ENCODE measurements at places on chromosomes 2 and 18. TPM values are rescaled to one million over a fixed set of nuclear protein-coding genes. Genes with fewer than 3 reads are reported as not detected.

Gene FAP
- total RNA-seq, result 0.29 TPM

Gene ANKRD30BL
- total RNA-seq, result not detected

Gene OTOF
- 0.25 TPM for total RNA-seq

GRCh38 chr2:36553683-36554082 lies 44.3 kb downstream of the FEZ2 start:
- DNase-seq, result no peak

GRCh38 chr2:216866515-216867095 lies 6.7 kb upstream of the TNP1 start:
- no peak for DNase-seq

GRCh38 chr18:74876630-74877243 lies 279.1 kb downstream of the ZNF407 start:
- DNase-seq, result no peak

GRCh38 chr2:235921508-235922191 lies 246.5 kb downstream of the GBX2 start:
- no peak for DNase-seq

DNA sequence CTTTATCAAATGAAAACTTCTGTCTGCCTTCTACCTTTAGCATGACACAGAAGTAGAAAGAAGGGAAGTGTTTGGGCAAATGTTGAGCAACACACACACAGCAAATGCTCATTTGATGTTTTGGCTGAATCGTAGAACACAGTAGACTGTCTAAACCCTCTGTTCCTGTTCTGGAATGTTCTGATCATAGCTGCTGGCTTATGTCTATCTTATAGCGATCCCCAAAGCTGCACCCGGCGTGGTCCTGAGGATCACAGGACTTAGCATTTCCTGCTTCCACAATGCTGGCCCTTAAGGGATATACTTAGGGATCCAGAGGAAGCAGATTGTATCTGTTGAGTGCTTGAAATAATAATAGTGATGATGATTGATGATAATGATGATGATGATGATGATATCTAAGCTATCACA lies 15.2 kb downstream of the GNLY start:
- no peak for DNase-seq

DNA sequence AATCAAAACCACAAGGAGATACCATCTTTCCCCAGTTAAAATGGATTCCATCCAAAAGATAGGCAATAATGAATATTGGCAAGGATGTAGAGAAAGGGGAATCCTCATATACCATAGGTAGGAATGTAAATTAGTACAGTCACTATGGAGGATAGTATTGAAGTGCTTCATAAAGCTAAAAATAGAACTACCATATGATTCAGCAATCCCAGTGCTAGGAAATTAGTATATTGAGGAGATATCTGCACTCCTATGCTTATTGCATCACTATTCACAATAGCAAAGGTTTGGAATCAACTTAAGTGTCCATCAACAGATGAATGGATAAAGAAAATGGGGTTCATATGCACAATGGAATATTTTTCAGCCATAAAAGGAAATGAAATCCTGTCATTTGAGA lies 251.2 kb downstream of the ZNF804A start:
- DNase-seq, result no peak

DNA sequence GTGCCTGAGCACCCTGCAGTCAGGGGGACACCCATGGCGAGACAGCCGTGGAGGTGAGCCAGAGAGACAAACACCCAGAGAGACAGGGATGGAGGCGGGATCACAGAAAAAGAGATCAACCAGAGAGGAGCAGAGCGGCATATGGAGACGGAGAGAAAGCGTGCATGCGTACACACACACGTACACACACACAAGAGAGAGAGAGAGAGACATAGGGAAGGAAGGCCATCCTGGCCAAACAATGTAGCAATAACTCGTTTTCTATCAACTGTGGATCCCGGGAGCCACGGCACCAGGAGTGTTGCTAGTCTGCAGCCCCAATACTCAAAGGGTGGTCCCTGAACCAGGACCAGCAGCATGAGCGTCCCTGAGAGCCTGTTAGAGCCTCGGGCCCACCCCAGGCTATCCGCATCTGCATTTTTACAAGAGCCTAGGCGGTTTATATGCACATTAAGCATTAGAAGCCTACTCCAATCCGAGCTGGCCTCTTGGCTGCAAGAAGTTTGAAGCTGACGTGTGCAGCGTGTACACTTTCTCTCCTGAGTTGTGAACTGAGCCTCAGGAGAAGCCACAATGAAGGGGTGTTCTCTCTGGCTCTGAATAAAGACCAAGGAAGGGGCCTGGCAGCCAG lies 50.1 kb upstream of the MYCN start:
- no peak for DNase-seq

- no peak for DNase-seq
Measured at GRCh38 chr2:240298803-240299709, 136.4 kb upstream of the GPC1 start.

- no peak for DNase-seq
Measured at GRCh38 chr2:122980671-122981070, 1044.4 kb upstream of the CNTNAP5 start.

- no peak for DNase-seq
Measured at GRCh38 chr18:57027190-57027708, 119.6 kb upstream of the BOD1L2 start.

DNA sequence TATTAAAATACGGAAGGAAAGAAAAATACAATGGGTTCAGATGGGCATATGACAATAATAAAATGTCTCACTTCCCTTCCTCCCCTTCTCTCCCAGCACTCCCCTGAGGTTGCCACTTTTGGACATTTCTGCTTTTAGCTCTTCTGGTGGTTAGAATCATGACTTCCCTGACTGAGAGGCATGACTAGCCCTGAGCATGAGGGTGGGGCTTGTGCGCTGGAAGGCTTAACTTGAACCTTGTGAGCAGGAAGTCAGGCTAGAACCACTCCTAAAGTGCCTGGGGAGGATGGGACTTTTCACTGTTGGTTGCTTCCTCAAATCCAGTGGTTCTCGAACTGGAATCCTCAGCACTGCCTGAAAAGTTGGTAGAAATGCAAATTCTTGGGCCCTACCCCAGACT lies 19.7 kb upstream of the ARHGAP25 start:
- DNase-seq, result peak; percentile 77

GRCh38 chr2:16584824-16585540 lies 80.7 kb downstream of the CYRIA start:
- DNase-seq, result no peak

DNA sequence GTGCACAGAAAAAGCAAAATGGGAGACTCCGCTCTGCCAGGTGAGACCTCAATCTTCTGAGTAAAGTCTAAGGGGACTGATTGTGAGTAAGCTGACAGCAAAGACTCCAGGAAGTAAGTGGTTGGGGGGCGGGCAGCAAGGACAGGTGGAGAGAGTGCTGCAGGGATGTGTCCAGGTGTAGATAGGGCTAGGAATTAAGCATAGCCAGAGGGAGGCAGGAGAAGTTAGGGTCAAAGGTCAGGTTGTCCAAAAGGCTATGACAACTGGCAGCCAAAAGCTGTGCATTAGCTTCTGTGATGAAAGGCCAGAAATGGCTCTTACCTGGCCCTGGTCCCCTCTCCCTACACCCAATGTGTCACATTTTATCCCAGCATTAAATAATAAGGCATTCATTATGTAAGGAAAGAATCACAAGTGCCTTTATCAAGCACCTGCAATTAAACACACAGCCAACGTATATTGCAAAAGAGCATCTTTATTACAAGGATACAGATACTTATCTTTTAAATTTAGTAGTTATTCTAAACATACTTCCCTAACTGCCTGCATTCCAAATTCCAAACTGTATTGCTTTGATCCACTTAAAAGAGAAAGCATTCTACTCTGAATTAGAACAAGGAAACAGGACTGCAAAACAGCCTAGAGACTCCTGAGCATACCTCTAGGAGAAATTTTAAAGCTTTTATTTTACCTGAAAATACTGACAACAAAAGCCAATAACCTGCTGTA lies 247.9 kb downstream of the IRS1 start:
- no peak for DNase-seq

DNA sequence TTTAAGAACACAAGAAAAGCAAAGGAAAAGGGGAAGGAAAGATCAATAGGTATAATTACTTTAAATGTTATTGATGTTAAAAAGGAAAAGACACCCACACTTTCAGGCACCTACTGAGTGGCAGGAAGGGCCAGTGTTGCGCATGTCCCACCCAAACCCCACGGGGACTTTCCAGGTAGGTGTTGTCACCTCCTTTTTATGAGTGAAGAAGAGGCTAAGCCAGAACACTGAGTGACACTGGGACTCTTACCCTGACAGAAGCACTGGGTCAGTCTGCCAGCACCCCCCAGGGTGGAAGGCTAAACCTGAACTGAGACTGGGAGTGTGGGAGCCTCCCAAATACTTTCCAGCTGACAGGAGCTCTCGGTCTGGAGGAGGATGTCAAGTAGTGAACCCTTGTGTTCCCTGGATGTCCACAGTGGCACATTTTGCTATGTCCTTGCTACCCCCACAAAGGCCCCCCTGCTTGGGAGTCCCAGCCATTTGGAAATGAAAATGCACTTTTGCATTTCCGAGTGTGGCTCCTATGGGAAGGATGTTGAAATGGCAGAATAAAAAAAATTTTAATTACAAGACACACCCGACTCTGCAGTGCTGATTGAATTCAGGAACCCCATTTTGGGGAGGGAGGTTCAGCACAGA lies 90.9 kb upstream of the SMAD2 start:
- DNase-seq, result no peak

- no peak for DNase-seq
Measured at GRCh38 chr2:85183076-85183475, 49.9 kb downstream of the TCF7L1 start.

DNA sequence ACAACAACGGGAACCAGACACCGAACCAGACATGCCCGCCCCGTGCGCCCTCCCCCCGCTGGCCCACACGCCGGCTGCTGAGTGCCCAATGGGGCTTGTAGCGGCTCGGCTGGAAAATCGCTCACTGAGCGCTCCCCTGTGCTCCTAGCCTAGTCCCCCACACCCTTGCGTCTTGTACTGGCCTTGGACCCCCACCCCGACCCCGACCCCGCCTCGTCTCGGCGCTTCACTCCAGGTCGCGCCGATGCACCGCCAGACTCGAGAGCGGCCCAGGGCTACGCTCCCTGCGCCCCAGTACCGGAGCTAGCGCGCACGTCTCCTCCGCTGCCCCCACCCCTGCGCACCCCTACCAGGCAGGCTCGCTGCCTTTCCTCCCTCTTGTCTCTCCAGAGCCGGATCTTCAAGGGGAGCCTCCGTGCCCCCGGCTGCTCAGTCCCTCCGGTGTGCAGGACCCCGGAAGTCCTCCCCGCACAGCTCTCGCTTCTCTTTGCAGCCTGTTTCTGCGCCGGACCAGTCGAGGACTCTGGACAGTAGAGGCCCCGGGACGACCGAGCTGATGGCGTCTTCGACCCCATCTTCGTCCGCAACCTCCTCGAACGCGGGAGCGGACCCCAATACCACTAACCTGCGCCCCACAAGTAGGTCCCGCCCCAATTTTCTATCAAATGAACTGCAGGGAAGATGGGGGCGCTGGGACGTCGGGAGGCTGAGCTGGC lies 1.5 kb downstream of the GAD1 start:
- DNase-seq, result no peak

DNA sequence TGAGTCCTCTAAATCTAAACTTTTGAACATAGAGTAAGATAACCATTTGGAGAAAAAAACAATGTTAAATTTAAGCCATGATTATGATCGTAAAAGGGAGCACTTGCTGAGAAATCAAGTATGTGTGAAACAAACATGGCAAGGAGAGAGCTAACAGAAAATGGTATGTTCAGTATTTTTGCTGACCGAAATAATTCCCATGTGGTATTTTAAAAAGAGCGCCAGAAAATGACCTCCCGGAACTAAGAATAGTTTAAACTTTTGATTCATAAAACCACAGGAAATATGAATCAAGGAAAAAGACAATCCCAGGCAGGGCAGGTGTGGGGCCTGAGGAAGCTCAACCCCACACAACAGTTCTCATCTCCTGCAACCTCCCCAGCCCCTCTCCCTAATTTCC lies 74.2 kb downstream of the DOCK10 start:
- no peak for DNase-seq

DNA sequence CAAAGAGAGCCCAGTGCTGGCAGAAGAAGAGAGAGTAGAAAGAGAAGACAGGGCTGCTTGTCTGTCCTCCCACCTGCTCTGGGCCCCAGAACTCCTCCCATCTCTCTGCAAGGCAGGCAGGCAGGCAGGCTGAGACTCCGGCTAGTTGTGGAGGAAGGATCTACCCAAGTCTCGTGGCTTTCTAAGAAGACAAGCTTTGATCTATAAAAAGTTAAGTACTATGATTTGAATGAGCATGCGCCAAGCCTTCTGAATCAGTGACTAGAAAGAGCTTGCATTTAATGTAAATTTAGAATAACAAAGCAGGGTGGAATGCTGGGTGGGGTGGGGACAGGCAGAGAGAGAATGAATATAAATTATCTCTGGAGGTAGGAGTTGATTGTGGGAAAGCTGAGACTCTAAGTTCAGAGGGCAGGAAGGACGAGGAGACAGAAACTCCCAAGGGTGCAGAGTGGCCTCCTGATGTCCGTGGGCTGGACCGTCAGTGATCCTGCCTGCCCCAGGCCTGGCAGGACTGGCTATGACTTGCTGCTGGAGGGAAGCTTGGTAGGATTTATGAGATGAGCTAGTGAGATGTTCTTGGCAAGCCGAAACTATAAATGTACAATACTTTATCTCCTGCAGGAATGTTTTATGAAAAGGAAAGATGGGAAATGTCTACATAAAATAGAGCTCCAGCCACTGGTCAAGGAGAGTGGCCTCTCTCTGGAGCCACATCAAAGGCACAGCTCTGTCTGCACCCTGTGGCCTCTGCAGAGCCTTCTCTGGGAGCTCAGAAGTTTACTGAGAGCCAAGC lies 447.5 kb downstream of the TNS1 start:
- no peak for DNase-seq

DNA sequence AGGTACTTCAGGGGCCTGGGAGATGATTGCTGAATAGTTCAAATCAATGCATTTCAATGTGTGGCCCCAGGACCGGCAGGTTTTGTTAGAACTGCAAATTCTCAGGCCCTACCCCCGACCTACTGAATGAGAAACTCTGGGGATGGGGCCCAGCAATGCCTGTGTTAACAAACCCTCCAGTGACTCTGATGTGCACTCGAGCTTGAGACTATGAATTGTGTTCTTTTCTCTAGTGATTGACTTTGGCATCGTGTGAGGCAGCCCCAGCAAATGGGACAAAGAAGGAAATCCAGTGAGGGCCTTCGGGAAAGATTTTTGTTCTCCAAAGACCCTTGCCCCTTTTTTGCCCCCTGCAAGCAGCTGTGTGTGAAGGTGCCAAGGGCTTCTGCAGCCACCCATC lies 22.4 kb downstream of the ALK start:
- DNase-seq, result no peak

DNA sequence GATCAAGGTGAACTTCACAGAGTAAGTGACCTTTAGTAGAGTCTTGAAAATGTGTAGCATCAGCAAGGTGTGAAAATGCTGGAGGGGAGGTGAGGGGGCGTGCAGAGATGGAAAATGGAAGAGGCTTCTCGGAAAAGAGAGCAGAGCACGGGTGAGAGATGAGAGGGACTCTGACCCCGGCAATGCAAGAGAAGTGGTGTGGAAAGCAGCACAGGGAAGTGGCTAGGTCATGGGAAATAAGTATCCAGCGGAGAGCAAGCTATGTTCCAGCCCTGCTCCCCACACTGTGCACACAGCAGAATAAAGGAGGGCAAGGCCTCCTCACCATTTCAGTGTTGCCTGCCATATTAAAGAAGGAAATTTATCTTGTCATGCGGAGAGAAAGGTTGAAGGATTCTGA lies 241.7 kb upstream of the DOK6 start:
- no peak for DNase-seq

Measured in right cardiac atrium (tissue), 5 donors.